ENCODE measurements at places on chromosomes 5 and 9.

DNA sequence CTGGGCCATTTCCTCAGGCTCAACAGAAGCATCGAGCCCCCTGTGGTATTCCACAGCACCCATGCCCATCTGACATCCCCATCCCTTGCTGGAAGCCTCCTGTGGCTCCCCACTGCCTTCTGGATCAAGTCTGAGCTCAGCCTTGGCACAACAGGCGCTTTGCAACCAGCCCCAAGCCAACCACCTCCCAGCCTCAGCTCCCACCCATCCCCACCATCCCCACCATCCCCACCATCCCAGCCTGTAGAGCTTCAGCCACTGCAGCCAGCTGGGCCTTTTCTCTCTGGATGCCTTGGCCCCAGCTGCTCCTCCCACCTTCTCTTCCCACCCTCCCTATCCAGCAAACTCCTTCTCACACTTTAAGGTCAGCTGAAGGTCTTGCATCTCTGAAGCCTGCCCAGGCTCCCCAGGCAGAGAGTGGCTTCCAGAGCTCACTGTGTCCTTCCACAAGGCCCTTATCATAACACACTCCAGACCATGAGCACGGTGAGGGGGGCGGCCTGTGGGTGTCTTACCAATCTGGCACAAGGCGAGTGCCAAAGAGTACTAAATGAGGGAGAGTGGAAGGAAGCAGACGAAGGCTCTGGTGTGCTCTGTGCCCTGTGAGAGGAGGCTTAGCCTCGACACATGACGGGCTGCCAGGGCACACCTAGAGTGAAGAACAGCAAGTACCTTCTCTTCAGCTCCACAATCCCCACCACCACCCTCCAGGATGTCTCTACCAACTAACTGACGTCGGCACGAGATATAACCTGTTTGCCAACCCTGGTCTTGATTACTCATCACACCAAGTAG, 6.5 kb downstream of the HIGD2A start:
- no peak for DNase-seq

GRCh38 chr5:169374761-169375160, 73.8 kb upstream of the SLIT3 start:
- no peak for DNase-seq

DNA sequence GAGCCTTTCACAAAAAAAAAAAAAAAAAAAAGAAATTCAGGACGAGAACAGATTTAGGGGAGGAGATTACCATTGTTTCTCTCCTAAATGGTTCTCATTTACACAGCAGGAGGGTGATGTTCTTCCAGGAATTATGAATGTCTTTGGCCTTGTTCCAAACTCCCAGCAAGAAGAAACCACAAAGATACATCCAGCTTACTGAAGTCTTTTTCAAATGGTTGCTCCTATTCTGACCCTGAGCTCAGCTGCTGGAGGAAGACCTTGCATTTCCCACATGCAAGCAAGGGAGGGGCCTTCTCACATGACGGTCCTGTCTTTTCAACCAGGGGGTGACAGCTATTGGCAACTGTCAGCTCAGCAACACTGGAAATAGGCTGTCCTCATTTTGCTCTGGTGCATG, 203.0 kb upstream of the VLDLR start:
- DNase-seq, result no peak

DNA sequence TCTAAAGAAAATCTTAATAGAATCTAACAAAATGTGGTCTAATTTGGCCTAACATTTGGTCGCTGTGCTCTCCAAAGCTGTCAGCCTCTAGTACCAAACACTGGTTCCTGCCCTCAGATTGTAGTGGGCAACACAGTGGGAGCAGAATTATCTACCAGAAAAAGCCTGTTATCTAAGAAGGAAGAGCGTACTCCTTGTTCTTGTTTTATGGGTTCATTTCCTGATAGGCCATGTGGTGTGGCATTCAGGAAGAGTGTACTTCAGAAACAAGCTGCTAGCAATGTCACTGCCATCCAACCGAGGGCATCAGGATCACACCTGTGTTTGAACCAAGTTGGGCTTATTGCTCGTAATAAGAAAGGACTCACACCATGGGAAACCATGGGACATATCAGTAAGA, 487.9 kb upstream of the DAP start:
- DNase-seq, result no peak

- DNase-seq, result no peak
These were observed 170.3 kb downstream of the CD180 start for GRCh38 chr5:67026278-67026677.

- DNase-seq, result peak; percentile 34
These were observed 66.2 kb upstream of the NEURL1B start for GRCh38 chr5:172574871-172575223.

DNA sequence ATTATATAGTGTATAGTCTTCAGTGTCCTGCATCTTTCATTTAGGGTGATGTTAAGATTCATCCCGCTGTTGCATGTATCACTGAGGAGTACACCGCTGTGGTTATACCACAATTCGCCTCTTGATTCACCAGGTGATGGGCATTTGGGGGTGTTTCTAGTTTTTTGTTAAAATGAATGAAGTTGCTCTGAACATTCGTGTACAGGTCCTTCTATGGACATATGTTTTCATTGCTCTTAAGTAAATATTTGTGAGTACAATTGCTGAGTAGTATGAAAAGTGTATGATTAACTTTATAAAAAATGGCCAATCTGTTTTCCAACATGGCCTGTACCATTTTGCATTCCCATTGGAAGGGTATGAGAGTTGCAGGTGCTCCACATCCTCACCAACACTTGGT, 61.7 kb downstream of the PLAC8L1 start:
- no peak for DNase-seq

GRCh38 chr5:154949781-154950180, 8.9 kb downstream of the MRPL22 start:
- no peak for DNase-seq

DNA sequence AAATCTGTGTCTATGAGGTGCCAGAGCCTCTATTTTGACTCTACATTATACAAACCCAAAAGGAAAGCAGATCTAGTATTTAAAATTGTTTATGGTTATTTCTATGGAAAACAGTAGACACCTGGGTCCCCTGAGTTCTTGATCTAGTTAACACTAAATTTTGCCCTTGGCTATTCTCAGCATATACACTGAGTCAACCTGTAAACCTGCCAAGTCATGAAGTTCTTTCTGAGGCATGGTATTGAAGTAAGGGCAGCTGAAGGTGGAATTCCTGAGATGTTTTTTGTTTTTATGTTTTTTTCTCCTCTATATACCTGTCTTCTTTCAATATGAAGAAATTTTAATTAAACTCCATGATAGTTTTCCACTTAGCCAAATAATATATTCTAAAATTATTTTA, 120.2 kb downstream of the PDE4D start:
- DNase-seq, result no peak

- DNase-seq, result no peak
These were observed 23.9 kb downstream of the HMGXB3 start for GRCh38 chr5:150024346-150024984.

DNA sequence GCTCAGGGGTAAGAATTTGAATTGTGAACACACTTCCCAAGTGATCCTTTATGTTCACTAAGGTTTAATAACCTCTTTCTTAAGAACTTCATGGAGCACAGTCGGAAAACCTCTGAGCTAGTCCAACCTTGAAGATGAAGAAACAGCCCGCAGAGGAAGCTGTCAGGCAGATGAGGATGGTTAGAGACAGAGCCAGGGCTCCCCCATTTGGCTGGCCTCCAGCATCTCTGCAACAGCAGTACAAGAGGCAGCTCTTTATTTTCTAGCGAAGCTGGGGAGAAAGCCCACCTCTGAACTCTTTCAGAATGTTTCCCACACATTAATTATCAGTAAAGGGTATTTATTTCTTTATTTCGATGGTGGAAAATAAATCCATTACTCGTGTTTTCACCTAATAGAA, 350.8 kb downstream of the DMRT2 start:
- no peak for DNase-seq

DNA sequence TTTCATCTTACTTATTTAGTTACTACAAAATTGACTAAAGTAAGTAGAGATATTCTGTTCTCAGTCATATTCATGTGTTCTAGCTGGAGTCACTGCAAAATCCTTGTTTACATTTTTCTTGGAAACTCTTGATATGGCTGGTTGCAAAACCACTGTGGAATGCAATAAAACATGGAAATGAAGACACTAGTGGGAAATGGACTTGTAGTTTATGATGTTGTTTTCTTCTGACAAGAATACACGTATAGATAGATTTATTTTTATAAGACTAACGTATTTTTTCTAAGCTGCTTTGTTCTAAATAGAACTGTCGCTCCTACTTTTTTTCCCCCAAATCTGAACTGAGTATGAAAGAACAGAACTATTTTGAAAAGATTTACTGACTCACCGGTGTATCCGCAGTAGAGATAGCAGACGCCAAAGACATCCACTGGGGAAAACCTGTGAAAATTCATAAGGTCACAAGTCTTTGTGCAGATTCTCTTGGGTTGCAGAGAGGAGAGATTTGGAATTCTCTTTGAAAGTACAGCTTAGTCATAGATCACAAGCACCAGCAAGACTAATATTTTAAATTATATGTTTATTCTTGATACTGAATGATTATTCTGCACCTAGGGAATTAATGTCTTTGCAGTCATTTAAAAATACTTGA, 119.6 kb upstream of the TAF11L2 start:
- no peak for DNase-seq

GRCh38 chr9:134066913-134067851, 644 bp downstream of the BRD3 start:
- peak; percentile 37 for DNase-seq

GRCh38 chr5:136396886-136397285, 31.5 kb upstream of the TRPC7 start:
- DNase-seq, result no peak

- no peak for DNase-seq
These were observed 1.5 kb downstream of the CERT1 start for GRCh38 chr5:75509956-75510355.

GRCh38 chr5:38515646-38516045, 40.8 kb downstream of the LIFR start:
- DNase-seq, result no peak

DNA sequence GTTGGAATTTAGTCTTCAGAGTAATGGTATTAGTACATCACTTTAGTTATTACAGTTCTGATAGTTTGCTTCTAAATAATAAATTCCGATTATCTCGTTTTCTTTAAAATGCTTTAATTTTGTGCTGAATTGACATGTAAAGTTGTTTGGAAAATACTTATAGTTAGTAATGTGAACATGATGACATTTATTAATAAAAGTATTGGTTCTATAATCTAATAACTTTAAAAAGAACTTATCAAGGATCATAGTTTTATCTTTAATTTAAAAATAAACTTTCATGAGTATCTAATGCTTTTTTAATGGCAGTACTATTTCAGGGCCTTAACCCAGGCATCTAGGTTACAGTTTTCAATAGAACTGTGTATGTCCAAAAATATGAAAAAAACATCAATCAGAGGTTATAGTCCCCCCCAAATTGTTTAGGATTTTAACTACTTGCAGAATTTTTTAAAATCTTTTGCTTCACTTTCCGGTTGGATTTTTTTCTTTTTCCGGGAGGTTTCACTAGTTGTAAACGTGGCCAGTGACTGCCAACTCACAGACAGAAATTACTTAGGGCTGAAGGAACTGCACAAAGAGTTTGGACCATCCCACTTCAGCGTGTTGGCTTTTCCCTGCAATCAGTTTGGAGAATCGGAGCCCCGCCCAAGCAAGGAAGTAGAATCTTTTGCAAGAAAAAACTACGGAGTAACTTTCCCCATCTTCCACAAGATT, 680 bp downstream of the GPX8 start:
- no peak for DNase-seq

- DNase-seq, result no peak
These were observed 606.6 kb upstream of the C9orf72 start for GRCh38 chr9:28179893-28180292.

DNA sequence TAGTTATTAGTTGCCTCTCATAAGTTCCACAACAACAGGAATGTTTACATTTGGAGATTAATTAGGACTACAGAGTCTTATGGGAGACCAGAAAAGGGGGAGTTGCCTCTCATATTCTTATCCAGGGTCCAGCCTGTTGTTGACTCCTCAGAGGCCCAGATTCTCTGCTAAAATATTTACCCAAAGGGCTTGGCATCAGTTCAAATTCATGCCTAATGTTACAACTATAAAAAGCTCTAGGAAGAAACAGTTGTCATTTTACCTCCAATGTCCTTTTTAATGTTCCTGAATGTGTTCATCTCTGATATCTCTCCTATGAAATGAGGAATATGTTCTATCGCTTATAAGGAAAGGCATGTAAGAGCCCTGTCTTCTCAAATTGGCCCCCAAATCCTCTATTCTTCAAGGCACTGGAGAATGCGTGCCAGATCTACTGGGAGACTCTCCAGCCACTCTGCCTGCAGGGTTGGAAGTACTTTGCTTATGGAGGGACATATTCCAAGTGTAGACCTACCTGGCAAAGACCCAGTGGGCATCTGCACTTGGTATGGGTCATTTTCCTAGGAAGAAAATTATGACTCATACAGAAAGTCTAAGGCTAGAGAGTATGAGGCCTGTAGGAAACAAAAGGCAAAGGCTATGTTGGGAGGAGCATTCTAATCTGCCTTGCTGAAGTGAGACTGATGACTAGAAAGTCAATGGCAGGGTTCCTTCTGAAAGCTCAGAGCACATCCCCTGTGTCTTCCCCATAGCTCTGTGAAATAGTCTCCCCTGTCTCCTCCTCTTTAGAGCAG, 192.6 kb downstream of the ESM1 start:
- no peak for DNase-seq

DNA sequence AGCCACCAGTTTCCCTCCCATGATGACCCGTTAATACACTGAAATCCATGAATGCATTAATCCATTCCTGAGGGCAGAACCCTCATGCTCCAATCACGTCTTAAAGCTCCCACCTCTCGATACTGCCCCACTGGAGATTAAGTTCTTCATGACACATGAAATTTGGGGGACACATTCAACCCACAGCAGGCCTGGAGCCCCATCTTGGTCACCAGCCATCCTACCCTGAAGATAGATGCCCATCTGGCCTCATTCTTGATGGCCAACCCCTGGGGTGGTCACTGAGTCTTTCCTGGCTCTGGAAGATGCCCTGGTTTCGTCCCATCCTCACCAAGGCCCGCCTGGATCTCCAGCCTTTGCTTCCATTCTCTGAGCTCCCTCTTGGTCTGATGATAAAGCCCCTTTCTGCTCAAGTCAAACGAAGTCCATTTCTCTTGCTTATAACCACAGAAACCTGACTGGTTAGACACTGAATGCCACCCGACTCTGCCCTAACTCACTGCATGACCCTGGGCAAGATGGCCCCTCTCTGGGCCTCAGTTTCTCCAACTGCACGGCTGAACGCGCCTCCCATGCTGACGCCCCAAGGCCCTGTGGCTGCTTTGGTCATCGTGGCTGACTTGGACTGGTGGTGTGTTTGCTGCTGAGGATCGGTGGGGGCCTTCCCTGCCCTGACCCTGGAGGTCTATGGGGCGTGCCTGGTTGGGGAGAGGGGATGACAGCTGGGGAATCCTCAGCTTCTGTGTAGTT, 138.4 kb upstream of the IER5L start:
- DNase-seq, result no peak

DNA sequence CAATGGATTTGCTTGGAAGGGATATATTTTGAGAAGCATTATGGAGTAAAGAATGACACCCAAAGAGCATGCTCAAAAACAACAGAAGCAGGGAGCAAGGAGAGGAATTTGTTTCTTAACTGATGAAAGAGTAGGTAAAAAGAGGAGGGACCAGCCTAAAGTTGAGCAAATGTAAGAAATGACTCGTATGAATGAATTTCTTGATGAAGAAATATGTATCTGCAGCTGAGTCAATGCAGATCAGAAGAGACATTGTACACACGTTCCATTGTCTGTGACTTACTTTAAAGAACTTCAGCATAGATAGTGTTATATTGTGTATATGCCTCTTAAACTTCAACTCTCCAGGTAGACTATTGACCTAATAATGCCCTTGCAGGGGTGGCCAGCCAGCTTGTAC, 112.7 kb upstream of the NREP start:
- no peak for DNase-seq
